ENCODE measurements at places on chromosomes 16 and 17.

- DNase-seq = no peak
Measured at GRCh38 chr17:16511593-16511992, 19.6 kb upstream of the LRRC75A start.

DNA sequence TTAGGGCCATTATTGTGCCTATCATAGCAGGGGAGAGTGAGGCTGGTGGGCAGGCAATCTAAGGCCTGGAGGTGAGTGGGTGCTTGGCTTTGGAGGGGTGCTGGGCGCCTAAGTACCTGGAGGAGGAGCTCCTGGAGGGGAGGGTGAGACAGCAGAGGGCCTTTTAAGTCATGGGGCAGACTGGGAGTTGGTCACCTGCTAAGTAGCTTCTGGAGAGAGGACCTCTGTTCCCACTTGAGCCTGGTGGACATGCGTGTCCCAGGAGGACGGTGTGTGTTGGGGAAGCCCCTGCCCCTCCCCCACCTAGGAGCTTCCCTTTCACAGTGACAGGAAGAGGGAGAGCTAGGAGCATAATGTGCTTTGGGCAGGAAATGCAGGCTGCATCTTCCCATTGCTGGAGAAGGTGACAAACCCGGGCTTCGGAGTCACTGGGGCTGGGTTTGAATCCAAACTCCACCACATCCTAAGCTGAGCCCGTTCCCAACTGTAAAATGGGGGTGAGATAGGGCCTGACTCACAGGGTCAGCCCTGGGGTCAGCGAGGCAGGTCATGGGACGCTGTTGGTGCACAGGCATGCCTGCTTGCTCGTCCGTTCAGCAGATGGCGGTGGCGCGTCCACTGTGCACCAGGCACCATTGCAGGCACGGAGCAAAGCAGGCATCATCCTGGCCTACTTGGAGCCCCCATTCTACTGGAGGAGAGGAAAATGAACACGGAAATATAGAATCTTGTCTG is 37.9 kb downstream of the CMIP start:
- no peak for DNase-seq

- DNase-seq = no peak
Measured at GRCh38 chr16:19666477-19666876, 51.5 kb downstream of the KNOP1 start.

- DNase-seq = no peak
Measured at GRCh38 chr16:47977802-47978201, 178.0 kb downstream of the ABCC12 start.

DNA sequence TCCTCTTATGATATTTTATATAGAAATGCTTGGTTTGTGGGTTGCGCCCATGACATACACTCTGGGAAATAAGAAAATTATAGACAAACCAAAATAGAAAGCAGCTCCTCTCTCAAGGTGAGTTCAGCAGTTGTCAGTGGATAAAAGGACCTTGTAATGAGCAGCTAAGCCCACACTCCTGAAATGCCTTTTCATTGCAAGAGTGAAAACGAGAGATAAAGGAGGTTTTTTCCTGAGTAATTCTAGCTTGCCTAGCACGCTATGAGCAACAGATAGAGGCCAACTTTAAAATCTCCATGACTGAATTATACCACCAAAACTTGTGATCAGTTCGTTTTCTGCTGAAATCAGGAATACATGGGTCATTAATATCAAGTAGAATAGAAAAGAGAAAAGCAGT is 261.8 kb upstream of the CACNG5 start:
- DNase-seq = no peak

- DNase-seq = no peak
Measured at GRCh38 chr16:19132255-19132654, 18.5 kb downstream of the ITPRIPL2 start.

DNA sequence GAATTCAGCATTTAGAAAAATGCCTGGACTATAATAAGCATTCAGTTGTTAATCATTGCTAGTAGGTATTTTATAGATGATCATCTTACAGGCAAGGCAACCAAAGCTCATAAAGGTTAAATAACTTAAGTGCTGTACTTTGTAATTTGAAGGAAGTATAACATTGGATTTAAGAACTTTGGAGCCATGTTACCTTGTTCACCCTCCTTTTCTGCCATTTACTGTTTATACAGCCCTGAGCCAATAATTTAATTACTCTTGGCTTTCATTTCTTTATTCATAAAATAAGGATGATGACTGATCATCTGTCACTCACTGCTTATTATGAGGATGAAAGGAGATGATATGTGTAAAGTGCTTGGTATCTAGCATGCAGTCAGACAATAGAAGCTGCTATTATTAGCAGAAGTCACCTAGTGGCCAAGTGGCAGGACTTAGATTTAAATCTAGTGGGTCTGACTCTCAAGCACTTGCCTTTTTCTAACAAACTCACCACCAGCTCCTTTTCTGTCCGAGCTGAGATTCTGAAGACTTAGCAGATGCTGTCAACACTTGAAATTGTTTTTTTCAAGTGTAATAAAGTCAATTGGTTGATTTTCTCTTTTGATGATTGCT is 18.3 kb upstream of the DDX52 start:
- no peak for DNase-seq

DNA sequence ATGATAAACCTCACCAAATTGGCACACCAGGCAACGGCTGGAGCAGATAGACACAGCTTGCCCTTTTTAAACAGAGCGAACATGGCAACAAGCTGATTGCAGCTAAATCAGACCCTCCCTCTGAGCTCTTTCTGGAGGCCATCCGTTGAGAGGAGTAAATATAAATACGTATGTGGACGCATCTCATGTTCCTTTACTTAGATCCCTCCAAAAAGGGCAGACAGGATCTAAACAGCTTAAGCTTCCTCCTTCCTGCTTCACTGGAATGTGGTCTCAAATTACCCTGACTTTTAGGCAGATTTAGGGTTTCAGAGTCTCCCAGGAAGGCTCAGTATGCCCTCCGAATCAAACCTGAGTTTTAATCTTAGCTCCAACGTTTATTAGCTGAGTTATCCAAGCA is 204.7 kb upstream of the GOT2 start:
- no peak for DNase-seq

DNA sequence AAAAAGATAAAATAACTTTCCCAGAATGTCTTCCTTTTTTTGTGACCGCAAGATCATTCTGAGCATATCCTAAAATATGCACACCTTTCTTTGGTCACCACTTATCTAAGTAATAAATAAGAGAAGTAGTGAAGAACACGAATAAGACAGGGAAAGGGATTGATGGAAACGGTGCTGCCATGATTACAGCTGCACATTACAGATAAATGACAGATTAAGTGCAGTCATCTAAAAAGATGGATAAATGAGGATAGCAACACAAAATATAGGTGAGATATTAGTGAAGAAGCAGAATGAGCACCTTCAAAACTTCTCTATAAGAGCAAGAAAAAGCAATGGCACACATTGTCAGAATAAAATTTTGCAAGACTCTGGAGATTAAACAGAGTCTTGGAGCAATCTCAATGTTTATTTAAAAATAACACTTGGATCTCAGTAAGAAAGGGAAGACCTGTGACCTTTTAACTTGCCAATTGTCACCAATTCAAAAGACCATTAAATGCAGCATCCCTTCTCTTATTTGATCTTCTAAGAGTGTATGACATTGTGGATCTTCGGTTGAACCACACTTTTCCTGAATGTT is 567.1 kb downstream of the KCNJ2 start:
- DNase-seq = no peak

- DNase-seq = no peak
Measured at GRCh38 chr16:27315333-27316037, 1.7 kb downstream of the IL4R start.

- no peak for DNase-seq
Measured at GRCh38 chr16:48479955-48480354, 94.7 kb upstream of the SIAH1 start.

DNA sequence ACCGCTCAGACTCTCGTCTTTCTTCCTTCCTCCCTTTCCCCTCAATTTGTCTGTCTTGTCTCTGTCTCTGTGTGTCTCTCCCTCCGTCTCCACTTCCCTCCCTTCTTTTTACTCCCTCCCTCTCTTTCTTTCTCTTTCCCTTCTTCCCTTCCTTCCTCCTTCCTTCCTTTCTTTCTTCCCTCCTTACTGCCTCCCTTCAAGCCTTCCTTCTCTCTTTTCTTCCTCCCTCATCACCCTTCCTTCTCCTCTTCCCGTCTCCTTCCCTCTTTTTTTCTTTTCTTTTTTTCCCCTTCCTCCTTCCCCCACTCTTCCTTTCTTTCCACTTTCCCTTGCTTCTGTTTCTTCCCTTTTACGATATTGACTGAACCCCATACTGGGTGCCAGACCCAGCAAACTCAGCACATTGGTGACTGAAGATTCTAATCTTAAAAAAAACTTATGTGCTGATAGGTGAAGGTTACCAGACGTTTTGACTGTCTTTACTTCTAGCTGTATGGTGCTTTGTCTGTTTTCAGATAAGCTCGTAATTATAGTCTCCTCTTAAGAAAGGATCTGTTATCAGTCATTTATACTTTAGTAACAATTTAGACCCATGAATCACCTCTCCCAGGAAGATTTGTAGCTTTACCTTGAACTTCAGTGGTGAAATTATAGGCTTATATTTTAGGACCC is 481 bp upstream of the BRD7 start:
- DNase-seq = no peak

- DNase-seq = no peak
Measured at GRCh38 chr17:61440697-61441096, 11.5 kb upstream of the TBX4 start.

DNA sequence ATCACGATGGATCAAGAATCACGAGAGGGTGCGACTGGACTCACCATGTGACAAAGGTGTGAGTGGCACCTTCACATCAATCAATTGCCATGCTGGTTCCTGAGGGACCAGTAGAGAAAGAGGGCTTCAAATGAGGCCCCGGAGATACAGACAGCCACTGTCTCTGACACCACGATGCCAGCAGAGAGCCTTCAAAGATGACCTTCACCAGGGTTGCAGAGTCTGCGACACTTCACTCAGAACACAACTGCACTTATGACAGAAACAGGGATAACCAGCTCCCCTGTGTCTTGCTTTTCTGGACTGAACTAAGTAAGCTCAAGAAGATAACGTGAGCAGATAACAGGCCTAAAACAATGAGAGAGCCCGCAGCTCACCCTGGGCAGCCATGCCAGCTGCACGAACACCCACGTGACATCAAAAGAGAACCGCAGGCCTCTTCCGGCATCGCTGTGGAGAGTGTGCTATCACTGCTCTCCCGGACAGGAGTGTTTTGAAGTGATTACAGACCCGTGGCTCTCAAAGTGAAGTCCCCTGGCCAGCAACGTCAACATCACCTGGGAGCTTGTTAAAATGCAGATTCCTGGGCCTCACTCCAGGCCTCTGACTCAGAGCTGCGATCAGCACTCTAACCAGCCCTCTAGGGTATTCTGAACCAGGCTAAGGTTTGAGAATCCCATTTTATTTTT is 36.4 kb downstream of the KLHDC4 start:
- no peak for DNase-seq

GRCh38 chr16:83666449-83666848 is 141.3 kb upstream of the HSBP1 start:
- DNase-seq = no peak

- no peak for DNase-seq
Measured at GRCh38 chr17:81166033-81166492, at the start of gene AATK. Gene AATK, minus strand, starts transcription at chr17:81166221. Its CDS starts 229 bp downstream, at chr17:81165992.

DNA sequence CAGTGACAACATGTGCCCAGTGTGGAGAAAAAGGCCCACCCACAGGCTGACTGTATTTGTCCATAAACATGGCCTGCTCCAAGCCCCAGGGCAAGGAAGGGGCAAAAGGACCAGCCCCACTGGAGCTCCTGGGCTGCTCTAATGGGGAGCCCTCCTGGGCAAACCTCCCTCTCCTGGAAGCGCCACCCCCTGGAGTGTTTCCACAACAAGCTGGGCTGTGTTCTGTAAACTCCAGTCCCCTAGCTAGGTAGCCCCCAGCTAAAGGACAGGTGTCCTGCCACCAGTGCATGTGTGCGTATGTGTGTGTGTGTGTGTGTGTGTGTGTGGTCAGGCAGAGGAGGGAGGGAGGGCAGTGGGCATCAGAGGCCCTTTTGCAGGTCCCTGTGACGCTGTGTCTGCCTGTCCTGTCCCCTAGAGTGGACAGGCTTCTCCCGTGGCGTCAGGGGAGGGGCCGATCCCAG is 11.3 kb upstream of the STAC2 start:
- DNase-seq = no peak

DNA sequence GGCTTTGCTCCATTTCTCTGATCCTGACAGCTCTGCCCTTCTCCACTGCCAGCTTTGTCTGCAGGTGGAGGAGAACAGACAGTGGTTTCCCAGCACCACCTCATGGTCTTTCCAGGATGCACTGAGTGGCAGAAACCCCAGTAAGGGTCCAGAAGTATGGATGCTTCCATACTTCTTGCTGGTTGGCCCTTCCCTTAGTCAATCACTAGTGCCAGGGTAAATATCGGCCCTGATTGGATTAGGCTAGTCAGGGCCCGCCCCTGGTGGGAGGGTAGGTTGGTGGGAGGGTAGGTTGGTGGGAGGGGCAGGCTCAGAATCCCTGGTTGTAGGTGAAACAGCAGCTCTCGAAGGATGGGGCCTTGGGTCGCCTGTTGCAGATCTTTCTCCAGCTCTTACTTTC is 10.2 kb downstream of the RNF213 start:
- DNase-seq = no peak

- no peak for DNase-seq
Measured at GRCh38 chr16:24969071-24969470, 46.1 kb downstream of the ARHGAP17 start.

DNA sequence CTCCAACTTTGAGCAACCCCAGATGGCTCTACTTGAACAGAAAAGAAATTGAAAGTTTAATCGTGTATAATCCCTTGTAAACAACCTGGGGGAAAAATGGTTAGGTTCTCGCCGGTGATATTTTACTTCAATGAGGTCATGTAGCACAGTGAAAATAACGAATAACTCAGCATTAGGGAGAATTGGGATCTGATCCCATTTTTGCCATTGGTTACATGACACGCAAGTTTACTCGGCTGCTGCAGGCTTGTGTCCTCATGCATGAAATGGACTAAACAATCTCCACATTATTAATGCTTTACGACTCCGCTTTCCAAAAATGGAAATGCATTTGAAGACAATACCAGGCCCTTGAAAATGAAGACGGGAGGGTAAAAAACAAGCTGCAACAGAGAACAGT is 45.5 kb upstream of the LRRC37A3 start:
- DNase-seq = no peak

- no peak for DNase-seq
Measured at GRCh38 chr16:3458852-3459361, 15.4 kb downstream of the NAA60 start.

DNA sequence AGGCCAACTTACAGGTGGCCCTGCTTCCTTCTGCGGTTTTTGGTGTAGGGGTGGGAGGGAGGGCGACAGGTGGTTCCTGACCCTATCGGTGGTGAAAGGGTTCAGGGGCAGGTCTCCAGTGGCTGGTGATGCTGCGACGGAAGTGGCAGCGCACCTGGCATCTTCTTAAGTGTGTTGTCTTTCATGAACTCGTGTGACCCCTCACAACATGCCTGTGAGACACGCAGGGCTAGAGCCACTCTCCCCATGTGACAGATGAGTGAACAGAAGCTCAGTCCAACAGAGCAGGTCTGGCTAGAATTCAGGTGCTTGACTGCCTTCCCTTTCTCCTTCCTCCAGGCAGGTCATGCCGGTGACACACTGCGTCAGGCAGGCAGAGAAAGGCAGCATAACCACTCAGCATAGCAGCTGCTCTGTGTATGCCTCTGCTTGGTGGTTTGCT is 8.0 kb downstream of the TNFAIP1 start:
- no peak for DNase-seq

- DNase-seq = no peak
Measured at GRCh38 chr17:76824093-76824492, 44.1 kb upstream of the MGAT5B start.
